ENCODE measurements at places on chromosomes 1 and 21. TPM values are rescaled to one million over a fixed set of nuclear protein-coding genes. Genes with fewer than 3 reads are reported as not detected.

SSX2IP gene
- total RNA-seq, result 10.1 TPM

C1orf53 gene
- total RNA-seq, result 3.2 TPM

HSD3B1 gene
- not detected for total RNA-seq

CHIT1 gene
- total RNA-seq, result 0.24 TPM

LORICRIN gene
- not detected for total RNA-seq

CR1L gene
- not detected for total RNA-seq

SMCP gene
- not detected for total RNA-seq

KRTAP19-3 gene
- not detected for total RNA-seq

CNKSR1 gene
- total RNA-seq, result 23.9 TPM

DISP1 gene
- total RNA-seq, result 1.5 TPM

TXNIP gene
- 38.2 TPM for total RNA-seq

ADAM30 gene
- not detected for total RNA-seq

SPRR2D gene
- total RNA-seq, result not detected
